Hippocampal formation (tissue), 2 donors: ENCODE measurements at places on chromosomes 2 and 18.

GRCh38 chr2:8241317-8241716 is 440.5 kb upstream of the ID2 start:
- no peak for DNase-seq

DNA sequence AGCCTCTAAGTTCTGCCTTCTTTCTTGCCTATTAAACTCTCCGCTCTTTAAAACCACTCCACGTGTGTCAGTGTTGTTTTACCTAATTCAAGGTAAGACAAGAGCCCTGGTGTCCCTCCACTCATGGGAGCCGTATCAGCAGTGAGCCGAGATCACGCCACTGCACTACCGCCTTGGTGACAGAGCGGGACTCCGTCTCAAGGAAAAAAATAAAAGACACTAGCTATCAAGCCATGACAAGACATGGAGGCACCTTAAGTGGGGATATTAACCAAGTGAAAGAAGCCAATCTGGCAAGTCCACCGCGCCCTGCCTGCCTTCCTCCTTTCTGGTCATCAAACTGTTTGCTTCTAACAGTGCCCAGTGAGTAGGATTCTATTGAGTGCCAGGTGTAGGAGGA is 40.2 kb upstream of the LBH start:
- DNase-seq, result no peak

- no peak for DNase-seq
Observed at GRCh38 chr2:231222318-231223000, 24.0 kb downstream of the ARMC9 start.

DNA sequence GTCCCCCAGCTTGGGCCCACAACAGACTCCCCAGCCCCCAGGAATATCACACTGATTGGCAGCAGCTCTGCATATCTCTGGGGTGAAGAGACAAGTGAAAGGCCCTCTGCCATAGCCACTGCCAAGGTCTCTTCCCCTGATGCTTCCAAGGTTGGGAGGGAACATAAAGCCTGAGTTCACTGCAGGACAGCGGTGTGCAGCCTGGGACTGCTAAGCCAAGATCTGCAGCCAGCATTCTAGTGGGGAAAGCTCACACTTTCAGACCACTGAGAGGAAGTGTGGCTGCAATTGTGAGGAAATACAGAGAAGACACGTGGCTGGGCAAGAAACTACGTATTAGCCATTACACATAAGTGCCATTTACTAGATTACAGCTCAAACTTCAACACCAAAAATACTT is 100.7 kb downstream of the MAIP1 start:
- DNase-seq, result no peak

GRCh38 chr2:42970151-42970550 is 177.8 kb upstream of the HAAO start:
- no peak for DNase-seq

DNA sequence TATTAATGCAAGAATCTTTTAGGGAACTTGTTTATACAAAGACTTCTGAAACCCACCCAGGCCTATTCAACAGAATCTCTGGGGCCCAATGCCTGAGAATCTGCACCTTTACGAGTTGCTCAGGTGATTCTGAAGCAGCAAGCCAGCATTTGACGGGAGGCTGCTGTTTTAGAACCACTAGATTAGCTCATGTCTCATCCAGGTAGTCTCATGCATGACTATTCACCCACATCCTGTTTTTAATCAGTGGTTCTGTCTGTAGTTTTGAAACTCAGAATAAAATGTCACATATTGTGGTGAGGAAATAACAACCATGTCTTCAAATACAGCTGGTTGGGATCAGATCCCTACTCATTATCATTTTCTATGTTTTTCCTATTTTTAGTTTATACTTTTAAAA is 39.5 kb downstream of the CYTIP start:
- DNase-seq, result no peak

GRCh38 chr2:232884001-232884421 is 13.9 kb downstream of the SNORC start:
- DNase-seq, result no peak

DNA sequence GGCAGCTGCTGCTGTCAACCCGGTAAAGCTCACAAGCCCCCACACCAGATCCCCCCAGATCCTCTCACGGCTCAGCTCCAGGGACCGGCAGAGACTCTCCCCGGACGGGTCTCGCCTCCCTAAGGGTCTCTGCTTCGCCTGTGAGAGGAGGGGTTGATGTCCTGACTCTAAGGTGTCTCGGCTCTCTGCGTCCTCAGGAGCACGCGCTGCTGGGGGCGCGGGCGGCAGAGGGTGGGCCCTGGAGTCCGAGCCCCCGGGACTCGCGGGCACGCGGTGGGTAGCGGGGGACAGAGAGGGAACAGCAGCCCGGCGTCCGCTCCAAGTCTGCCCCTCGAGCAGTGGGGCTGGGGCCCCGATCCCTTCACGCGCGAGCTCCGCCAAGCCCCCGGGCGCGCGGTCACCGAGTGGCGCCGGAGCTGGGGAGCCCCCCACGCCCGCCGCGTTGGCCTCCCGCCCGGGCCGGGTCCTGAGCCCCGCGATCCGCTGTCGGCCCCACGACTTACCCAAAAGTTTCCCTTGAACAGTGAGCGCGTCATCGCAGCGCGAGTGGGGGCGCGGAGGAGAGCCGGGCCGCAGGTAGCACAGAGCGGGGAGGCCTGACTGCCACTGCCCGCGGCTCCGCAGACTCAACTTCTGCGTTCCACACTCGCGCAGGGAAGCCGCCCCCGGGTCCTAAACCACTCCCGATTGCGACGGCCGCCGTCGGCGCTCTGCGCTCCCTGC is at the start of gene PSTPIP2:
Gene PSTPIP2 (minus strand): TSS at position 608 of the 723 bp plus-strand sequence. CDS start 72 bp downstream, at position 536.
- DNase-seq, result no peak

GRCh38 chr18:6729247-6730091 is at the start of gene ARHGAP28:
Gene ARHGAP28, plus strand, starts transcription at chr18:6729716. Its CDS starts 106 bp downstream, at chr18:6729822.
- peak; percentile 23 for DNase-seq

GRCh38 chr2:70240599-70240998 is 7.8 kb downstream of the TIA1 start:
- DNase-seq, result no peak

DNA sequence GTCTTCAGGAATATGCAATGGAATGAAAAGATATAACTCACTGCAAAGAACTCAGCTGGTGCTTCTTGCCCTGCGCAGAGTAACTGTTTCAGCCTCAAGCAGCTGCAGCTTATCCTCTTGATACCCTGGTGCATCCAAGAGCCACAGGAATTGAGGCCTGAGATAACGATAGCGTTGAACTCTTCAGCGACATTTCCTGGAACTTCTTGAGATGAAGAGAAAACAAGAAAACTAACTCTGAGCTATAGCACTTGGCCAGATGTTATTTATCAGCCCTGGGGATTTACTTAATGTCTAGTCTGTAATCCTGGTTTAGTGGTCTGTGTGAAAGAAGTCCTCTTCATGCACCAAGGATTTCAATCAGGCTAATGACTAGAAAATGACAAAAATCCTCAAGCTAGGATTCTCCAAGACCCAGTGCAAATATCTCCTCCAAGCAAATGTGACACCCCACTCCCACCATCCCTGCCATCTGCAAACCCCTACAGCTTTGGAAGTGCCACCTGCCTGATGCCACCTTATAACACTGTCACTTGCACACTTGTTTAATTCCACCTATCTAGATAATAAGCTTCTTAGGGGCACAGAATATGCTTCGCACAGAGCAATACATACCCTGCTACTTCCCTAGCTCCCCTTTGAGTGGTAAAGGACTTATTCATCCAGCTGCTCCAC is 40.6 kb downstream of the EHD3 start:
- no peak for DNase-seq

DNA sequence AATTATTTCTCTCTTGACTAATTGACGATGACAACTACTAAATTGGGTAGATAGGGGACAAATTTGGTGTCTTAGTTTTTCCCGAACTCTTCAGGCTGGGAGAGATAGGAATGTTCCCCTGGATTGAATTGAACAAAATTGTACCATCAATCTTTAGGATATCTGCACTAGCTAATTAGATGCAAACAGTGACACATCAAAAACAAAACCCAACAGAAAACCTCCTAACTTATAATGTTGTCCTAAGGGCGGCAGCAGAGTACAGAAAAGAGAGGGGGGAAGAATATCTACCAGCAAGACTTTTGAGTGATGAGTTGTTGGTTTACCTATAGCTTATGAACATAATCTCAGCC is 342.9 kb downstream of the INSIG2 start:
- no peak for DNase-seq

DNA sequence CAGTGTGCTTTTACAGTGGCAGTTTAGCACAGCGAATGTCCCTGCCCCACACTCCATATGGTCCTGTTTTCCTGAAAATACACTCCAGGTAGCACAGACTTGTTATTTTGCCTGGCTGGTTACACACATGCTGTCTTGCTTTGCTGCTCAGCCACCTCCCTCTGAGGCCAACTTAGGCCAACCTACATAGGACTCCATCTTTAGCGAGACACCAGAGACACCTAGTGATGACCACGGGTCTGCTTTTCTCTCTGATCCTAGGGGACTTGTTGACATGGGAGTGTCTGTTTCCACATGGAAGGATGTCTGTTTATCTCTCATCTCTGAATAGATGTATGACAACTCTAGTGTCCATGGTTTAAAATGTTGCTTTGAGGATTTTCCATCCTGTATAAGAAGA is 43.3 kb downstream of the PLEKHB2 start:
- peak; percentile 15 for DNase-seq

- DNase-seq, result no peak
Observed at GRCh38 chr18:40371673-40372072, 1583.4 kb upstream of the PIK3C3 start.

DNA sequence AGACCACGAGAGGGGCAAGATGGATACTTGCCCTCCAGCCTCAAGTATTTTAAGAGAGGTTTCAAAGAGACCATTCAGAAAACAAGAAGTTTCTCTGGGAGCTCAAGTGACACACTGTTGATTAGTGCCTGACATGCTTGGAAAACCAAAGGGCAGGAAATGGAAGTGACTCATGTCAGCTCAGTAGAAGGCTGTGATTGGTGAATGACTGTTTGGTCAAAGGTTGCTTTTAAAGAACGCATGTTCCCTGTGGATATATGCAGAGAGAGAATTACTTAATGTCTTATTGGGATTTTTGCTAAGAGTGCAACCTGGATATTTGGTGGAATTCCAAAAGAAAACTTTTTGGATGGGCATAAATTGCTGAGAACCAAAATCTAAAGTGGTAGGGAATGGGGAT is 549.9 kb downstream of the XIRP2 start:
- no peak for DNase-seq

DNA sequence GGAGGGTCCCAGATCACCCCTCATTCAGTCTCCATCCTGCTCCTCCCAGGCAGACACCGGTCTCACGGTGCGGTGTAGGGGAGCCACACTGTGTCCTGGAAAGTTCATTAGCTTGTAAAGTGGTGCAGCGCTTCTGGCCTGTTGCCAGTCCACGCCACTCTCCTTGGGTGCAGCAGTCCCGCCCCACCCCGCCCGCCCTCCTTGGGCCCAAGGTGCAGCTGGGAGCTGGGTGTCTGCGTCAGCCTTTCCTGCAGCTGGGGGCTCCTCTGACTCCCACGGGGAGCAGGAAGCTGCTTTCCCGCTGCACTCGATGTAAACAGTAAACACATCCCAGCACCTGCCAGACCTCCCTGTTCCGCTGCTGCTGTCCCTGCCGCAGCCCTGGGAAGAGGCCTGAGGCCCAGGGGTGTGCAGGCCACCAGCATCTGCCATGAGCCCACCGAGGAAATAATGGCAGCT is 53.8 kb upstream of the ASB18 start:
- no peak for DNase-seq

DNA sequence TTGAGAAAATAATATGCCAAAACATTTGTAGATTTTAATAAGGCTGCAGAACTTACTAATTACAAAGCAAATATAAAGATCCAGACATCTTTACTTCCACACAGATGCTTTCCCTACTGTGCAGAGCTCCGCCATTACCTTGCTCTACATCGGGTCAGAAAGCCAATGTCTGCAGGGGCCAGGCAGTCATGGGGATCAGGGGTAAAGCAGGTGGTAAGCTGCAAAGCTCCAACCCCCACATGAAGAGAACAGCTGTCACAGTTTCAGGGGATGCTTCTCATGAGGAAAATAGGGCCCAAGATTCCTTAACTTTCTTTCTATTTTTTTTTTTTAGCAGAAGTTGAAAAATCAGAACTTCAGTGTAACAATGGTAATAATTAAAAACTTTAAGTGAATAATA is 102.7 kb downstream of the DCC start:
- no peak for DNase-seq

DNA sequence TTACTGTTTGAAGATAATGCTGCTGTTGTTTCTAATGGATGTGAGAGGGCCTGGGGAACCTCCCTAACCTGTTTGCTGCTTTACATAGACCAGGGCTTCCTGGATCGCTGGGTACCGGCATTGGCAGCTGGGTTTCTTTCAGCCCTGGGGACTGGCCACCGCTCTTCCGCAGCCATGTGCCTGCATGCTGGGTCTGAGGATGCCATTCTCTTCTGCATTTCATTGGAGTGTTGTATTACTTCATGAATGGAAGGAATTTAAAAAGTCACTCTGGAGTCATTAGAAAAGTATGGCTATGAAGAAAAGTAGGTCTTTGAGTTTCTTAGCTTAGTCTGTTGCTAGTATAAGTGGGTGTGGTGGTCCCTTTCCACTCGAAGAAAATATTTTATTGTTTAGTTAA is 107.3 kb upstream of the MGAT5 start:
- DNase-seq, result no peak

DNA sequence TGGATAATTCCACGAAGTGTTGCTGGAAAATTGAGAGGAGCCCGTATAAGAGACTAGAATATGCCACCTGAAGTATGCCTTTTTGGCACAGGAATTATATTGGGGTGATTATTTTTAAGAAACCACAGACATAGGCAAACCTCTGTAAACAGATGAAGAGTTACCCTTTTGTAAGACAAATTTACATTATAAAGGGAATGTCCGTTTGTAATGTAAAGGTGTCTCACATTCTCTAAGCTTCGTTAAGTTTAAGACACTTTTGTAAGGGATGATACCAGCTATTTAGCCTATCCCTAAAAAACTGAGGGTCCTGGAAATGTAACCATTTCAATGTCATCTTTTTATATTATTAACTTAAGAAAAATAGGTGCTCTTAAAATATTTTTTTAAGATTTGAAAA is 432.8 kb upstream of the SYT4 start:
- DNase-seq, result no peak

GRCh38 chr18:12306752-12307700 is 1.0 kb upstream of the TUBB6 start:
- DNase-seq, result no peak

GRCh38 chr2:176126929-176127773 is 2.4 kb upstream of the HOXD8 start:
- DNase-seq, result peak; percentile 40
